ENCODE measurements at places on chromosomes 3 and 15.

DNA sequence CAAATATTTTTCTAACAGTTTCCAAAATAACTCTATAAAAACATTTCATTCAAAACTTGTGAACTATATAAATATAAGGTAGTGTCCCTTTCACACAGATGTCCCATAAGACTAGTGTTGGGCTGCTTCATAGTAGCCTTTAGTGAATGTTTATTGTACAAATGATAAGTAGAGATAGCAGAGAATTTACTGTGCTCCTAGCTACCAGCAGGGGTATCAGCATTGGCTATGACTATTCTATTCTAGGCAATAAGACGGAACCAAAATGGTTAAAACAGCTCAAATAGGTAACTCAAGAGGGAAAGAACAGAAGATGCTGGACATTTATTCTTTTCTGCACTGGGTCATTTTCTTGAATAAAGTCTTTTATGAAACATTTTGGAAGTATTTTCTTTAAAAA is 22.6 kb downstream of the SERPINI2 start:
- DNase-seq = no peak

GRCh38 chr3:108035751-108036150 is 55.1 kb downstream of the CD47 start:
- DNase-seq = no peak

DNA sequence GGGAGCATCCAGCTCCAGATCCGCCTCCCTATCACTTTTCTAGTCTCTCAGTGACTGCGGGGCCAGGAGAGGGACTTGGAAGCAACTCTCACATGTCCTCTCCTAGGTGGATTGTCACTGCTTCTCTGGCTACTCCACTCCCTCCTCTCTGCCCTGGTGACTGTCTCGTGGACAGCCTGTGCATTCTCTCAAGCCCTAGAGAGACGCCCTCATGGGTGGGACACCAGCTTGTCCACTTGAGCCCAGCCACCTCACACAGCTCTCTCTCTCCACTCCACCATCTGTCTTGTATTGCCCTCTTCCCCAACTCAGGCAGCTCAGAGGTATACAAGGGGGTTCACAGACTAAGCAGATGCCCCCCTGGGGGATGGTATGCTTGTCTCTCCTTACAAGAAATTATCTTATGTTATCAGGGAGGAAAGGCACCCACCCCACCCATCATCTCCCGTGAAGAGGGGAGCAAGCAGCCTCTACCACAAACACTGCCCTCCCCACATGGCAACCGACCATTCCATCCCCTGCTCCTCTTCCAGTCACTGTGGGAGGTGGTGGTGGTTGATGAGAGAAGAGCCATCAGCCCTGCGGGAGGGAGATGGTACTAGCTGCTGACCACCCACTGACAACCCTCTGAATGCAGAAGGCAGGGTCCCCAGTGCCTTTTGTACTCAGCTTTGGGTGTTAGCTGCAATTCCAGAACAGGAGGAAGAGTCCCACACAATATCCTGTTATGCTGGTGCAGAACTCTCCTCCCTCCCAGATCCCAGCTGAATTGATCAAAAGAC is 15.5 kb upstream of the LOXL1 start:
- no peak for DNase-seq

DNA sequence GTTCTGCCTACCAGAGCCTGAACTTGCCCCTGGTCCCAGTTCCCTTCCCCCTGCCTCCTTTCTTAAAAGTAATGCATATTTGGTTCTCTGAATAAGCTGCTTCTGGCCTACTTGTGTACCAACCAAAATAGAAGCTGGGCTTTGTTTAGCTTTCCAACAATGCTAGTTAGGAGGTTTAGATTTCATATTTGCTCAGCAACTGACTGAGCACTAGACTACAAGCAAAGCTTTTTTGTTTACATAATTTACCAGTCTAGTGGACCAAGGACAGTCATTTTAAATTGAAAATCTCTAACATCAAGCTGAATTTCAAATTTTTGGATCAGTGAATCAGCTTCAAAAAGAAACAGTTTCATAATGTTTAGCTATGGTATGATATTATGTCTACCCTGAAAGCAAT is 331.2 kb downstream of the ULK4 start:
- no peak for DNase-seq

GRCh38 chr15:59203657-59204056 is 3.0 kb upstream of the LDHAL6B start:
- DNase-seq = no peak

GRCh38 chr3:111923806-111924205 is 55.0 kb upstream of the ABHD10 start:
- DNase-seq = no peak

DNA sequence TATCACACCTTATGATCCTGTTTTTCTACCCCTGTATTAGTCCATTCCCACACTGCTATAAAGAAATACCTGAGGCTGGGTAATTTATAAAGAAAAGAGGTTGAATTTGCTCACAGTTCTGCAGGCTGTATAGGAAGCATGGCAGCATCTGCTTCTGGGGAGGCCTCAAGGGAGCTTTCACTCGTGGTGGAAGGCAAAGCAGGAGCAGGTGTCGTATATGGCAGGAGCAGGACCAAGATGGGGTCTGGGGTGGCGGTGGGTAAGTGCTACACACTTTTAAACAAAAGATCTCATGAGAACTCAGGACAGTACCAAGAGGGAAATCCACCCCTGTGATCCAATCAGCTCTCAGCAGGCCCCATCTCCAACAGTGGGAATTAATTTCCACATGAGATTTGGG is 15.4 kb upstream of the SCAP start:
- no peak for DNase-seq

DNA sequence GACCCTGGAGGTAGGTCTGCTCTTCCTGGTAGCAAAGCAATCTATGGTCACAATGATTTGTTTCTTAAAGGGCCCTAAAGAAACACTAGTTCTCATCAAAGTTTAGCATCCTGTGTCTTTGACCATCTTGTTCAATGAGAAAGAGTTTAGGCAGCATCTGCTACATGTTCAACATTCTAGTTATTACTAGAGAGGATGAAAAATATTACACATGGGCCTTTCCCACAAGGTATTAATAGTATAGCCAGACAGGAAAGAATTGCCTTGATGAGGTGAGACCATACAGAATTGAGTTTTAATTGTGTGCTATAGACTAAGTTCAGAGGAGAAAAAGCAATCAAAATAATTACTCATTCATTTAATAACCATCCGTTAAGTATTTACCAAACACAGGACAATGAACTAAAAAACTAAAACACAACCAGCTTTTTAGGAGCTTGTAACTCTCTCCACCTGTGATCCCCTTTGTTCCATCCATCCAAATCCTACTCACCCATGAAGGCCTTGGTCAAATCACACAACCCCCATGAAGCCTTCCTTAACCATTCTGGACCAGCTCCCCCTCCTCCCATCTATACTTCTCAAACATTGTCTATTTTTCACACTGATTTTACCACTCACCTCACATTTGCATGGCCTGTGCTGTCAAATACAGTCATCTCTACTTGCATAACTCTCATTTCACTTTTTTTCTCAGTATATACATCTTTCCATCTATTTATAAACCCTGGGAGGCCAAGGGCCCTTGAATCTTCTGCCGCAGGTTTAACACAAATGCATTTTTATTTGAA is 122.9 kb downstream of the RORA start:
- DNase-seq = no peak

GRCh38 chr3:14063152-14063551 is 61.5 kb downstream of the CHCHD4 start:
- DNase-seq = no peak

- no peak for DNase-seq
These were observed 211.7 kb downstream of the ZIC1 start for GRCh38 chr3:147620906-147621305.

DNA sequence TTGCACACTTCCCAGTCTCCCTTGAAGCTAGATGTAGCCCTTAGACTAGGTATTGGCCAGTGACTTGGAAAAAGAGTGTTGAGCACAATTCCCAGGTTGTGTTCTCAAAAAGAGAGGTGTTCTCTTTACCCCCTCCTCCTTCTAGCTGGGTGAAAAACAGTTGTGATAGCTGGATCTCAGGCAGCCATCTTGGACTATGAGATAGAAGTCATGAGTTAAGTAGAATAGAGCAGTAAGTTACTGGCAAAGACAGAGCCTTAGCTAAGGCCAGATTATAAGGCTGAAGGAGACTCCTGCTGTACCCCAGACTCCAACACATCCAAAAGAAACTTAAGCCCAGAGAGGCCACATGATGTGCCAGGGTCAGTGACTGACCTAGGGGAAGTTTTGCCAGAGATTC is 8.1 kb upstream of the STRA6 start:
- no peak for DNase-seq

GRCh38 chr3:177451301-177451750 is 254.0 kb upstream of the TBL1XR1 start:
- no peak for DNase-seq

- no peak for DNase-seq
These were observed 57.7 kb downstream of the SUMF1 start for GRCh38 chr3:4409415-4409814.

Data from stimulated activated CD8-positive, alpha-beta memory T cell treated with anti-CD3 and anti-CD28 coated beads, Interleukin-4, amount 100 ng/mL, for 1 hour (primary cell).